ENCODE measurements at places on chromosomes 3 and 15.

GRCh38 chr3:11607816-11608215, 35.9 kb downstream of the VGLL4 start:
- no peak for DNase-seq

- no peak for DNase-seq
Observed at GRCh38 chr3:23377928-23378672, 175.0 kb downstream of the UBE2E2 start.

- DNase-seq, result no peak
Observed at GRCh38 chr3:16618721-16619120, 13.5 kb upstream of the DAZL start.

DNA sequence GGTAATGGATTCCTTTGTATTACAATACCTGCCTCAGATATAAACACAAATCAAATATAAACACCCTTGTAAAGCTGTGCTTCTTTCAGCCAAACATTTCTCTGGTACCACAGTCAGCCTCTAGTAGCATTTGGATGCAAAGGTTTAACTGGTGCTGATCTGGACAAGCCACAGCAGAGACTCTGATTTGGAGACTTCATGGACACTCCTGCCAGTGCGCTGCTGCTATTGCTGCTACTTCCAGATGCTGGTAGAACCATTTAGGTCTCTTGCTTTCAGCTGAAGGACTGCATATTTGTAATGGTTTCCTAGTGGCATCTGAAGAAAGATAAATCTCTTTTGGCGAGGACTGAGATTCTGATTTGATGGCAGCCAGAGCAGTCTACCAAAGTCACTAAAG, 36.9 kb downstream of the NCK1 start:
- DNase-seq, result no peak

GRCh38 chr3:66450390-66451022, 50.3 kb downstream of the LRIG1 start:
- DNase-seq, result no peak

DNA sequence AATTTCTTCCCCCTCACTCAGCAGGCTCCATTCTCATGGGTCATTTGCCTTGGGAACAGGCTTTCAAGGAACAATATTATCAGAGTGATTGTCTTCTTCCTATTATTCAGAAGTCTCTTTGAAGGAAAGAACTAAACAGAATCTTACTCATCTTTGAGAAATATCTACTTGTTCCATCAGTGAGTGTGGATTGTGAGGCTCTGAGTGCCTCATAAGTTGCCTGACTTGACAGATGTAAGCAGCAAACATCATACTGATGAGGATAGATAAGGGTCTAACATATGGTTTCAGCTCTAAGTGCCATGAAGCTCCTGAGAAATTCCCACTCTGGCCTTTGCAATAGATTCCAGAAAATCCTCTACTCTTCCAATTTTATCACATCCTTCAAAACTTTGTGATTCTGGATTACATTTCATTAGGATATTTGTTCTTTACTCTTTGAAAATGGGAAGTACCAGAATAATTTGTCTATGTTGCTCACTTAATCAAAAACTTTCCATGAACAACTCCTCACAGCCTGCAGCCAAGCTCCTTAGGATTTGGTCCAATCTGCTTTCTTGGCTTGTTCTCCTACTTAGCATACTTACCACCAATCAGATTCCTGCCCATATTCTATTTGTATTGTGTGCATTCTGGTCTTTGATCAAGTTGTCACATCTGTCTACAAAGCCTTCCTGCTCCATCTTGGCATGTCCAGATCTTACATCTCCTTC, 120.1 kb downstream of the RPL22L1 start:
- no peak for DNase-seq

GRCh38 chr3:42247576-42248027, 18.4 kb downstream of the CCK start:
- no peak for DNase-seq

GRCh38 chr3:94285872-94286271, 223.0 kb downstream of the NSUN3 start:
- no peak for DNase-seq

DNA sequence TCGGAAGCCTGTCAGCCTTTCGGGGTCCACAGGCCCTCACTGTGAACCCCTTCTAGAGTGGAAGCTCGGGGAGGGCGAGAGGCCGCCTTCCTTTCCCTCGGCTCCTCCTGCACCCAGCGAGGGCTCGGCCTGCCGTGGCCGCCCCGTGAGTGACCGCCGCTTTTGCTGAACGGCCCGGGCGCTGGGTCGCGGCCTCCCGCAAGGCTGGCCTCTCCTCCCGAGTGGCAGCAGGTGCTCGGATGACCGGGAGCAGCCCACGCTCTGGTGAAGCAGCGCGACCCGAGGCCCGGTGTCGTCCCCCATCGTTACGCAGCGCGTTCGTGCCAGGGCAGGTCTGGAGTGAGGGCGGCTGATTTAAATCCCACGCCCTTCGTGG, 53.8 kb downstream of the LRRK1 start:
- DNase-seq, result no peak

GRCh38 chr3:82306189-82306588, 544.7 kb upstream of the GBE1 start:
- DNase-seq, result no peak

All from NCI-H1417 treated with DMSO at 0.1 percent for 48 hours (cell line).